ENCODE measurements at places on chromosomes 1 and 21.

DNA sequence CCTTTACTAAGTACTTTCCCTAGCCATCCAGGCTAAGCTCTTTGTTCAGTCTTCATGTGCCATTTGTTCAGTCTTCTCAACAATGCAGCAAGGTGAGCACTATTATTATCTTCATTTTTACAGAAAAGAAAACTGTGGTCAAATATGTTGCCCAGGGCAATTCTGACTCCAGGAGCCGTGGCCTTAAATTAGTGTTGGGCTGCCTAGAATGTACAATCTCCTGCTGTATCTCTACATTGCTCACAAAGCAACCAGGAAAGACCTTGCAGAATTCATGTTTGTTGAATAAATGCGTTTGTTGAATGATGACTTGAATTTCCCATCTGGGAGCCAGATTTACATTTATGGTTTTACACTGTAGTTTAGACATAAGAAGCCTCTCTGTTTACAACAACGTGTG is 14.2 kb downstream of the CD101 start:
- DNase-seq, result no peak

- no peak for DNase-seq
Measured at GRCh38 chr1:173241528-173242347, 34.6 kb upstream of the TNFSF4 start.

- no peak for DNase-seq
Measured at GRCh38 chr1:156148216-156148615, 5.2 kb upstream of the SEMA4A start.

DNA sequence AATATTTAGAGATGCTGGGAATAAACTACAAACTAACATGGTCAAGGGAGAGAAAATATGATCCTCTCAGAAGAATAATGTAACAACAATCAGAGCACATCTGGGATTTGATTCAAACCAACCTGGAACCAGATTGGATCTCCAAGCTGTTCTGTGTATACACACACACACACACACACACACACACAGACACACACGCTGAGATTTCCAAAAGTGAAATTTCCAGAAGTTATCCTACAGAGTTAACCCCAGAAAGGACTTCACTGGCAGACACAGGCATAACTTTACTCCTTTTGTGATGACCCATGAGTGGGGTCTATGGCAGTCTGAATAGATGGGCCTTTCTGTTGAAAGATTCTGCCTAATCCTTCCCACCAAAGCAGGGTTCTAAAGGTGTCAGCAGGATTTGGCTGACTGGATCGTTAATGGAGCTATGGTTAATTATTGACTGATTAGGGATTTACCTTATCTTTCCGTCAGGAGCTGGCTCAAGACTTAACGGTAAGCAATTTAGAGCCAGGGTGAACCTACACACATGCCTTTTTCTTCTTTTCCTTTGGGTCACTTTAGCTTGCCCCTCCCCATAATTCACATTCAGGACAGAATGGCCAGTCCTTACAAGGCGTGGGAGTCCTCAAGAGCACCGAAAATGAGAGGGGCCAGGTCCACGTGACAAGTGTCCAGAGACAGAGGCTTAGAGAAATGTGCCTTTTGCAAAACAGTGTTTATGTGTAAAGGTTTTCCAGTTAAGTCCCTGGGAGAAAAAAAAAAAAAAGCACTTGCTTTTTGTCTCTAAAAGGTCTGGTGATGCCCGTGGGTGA is 10.9 kb upstream of the PROX1 start:
- DNase-seq, result no peak

- DNase-seq, result peak; percentile 21
Measured at GRCh38 chr1:67590329-67590728, 94.7 kb upstream of the GADD45A start.

DNA sequence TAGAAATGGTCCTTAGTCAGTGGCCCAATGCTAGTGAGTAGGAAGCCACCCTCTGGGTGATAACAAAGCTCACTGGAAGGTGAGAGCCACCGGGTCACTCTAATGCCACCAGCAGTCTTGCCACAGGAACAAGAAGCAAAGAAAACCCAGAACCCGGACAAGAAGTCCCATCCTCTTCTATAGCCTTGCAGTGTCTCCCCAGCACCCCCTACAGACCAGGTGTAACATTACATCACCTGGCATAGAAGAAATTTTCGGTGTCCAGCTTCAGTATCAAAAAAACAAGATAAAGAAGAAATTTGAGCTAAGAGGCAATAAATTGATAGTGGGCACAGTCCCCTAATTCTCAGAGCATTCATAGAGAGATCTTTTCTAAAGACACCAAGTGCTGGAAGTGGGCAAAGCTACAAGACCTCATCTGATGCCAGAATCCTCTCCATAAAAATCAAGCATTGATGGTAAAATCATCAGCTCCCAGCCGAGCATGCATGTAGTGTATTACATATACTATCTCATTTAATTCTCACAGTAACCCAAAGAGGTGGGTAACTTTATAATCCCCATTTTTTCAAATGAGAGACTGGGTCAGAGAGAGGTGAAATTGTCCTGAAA is 491.0 kb downstream of the MATN1 start:
- DNase-seq, result no peak

- no peak for DNase-seq
Measured at GRCh38 chr1:224558904-224559303, 57.2 kb upstream of the CNIH3 start.

- no peak for DNase-seq
Measured at GRCh38 chr1:22611530-22611947, 24.9 kb upstream of the C1QA start.

DNA sequence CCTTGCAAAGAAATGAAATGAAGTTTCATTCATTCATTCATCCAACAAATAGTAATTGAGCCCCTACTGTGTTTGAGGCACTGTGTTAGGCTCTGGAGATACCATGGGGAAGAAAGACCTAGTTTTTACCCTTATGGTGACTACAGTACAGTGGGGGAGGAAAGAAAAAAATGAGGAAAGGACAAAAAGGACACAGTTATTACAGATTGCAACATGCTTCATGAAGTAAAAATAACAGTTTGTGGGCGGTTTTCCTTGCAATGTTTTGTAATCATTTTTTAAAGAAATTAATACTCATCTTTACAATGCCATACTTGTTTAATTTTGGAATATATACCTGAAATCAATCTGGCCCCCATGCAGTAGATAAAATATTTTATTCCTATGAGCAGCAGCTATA is 120.3 kb downstream of the TM2D1 start:
- no peak for DNase-seq

- no peak for DNase-seq
Measured at GRCh38 chr1:202201971-202202370, 8.4 kb downstream of the LGR6 start.

GRCh38 chr1:12113433-12114339 is 50.6 kb downstream of the TNFRSF8 start:
- DNase-seq, result no peak

- DNase-seq, result peak; percentile 37
Measured at GRCh38 chr1:4397196-4397595, 257.2 kb upstream of the AJAP1 start.

DNA sequence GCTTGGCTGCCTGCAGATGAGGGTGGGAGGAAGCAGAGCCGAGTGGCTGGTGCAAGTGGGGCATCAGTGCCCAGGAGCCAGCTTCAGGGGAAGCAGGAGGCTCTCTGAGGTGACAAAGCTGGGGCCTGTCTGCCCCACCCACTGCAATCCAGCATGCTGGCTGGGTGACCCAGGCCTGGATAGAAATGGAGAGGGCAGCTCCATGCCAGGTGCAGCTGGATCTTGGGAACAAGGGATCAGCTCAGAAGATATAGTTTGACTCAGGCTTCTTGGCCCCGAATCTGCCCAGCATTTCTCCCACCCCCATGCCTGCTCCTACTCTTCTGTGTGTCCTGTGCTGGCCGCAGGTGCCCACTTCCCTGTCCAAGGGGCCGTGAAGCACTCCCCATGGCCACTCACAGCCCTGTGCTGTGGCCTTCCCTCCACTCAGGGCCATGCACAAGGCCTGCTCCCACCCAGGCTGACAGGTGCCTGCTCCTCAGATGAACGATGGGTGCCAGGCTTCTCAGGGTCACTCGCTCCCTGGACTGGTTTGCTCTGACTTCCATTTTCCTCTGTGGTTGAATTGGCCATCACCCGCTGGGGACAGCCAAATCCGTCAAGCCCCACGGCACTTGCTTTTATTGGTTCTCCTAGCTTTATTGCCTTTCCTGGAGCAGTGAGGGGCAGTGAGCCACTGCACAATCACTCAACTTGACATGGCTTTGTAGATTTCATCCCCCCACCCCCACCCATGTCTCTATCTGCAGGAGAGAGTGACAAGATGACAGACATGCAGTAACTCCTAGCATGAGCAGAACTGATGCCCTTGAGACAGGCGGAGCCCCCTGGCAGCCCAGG is 174.8 kb upstream of the VAMP3 start:
- DNase-seq, result no peak

GRCh38 chr1:117606649-117607430 is 992 bp downstream of the TENT5C start:
- DNase-seq, result peak; percentile 7

GRCh38 chr1:14168326-14169063 is 430.0 kb upstream of the KAZN start:
- no peak for DNase-seq

- DNase-seq, result no peak
Measured at GRCh38 chr1:57109883-57110282, 144.1 kb upstream of the C8B start.

DNA sequence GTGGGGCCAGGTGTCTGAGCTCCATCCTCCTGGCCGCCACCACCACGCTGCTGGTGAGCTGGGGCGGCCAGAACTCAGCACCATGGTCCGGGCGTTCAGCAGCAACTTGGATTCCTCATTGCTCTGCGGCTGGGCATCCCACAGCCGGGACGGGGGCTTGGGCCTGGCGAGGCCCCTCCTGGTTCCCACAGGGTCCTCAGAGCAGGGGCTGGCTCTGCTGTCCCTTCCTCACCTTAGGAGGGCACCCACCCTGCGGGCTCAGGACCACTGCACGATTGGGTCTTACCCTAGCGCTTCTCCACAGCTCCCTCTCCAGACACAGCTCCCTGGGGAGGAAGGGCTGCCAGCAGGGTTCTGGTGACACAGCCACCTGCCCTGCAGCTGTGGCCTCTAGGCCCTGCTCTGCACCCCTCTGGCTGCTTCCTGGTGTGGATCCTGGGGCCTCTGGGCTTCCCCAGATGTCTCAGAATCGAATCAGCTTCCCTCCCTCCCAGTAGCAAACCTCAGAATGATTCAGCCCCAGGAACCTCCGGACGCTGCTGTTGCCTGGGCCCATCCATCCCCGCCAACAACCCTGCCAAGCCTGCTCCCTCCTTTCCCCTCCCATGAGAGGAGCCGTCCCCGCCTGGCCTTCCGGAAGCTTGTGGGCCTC is 25.0 kb downstream of the CRYAA start:
- no peak for DNase-seq

DNA sequence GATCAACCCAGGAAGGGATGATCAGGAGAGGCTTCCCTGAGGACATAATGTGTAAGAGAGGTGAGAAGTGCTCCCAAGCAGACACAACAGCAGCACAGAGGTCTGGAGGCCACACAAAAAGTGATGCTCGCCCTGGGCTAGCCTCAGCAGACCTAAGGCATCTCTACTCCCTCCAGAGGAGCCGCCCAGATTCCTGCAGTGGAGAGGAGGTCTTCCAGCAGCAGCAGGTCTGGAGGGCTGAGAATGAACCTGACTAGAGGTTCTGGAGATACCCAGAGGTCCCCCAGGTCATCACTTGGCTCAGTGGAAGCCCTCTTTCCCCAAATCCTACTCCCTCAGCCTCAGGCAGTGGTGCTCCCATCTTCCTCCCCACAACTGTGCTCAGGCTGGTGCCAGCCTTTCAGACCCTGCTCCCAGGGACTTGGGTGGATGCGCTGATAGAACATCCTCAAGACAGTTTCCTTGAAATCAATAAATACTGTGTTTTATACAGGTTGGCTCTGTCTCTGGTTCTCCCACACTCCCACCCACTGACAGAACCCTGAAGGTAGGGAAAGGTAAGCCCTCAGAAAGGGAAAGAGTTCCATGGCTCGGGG is 5.0 kb downstream of the GJB3 start:
- no peak for DNase-seq

GRCh38 chr1:154418923-154419619 is 13.9 kb downstream of the IL6R start:
- DNase-seq, result no peak

- DNase-seq, result no peak
Measured at GRCh38 chr1:88783145-88783544, 99.1 kb downstream of the PKN2 start.

DNA sequence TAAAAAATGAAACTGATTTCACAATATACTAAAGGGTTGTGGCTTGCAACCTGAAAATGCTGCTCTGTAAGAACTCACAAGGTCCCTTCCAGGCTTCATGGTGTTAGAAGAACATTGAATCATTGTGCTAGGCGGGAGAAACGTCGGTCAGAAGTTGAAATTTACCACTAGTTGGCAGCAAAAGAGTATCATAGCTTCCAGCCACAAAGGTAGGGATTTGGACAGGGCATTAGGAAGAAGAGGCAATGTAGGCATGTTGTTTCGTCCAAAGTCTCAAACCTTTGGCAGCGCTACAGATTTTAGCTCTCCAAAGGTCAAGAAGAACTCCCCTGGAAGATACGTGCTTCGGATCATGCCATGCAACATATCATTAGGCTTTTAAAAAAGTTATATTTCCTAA is 62.5 kb upstream of the ZP4 start:
- no peak for DNase-seq

GRCh38 chr1:159927211-159927848 is 2.0 kb upstream of the TAGLN2 start:
- no peak for DNase-seq
